ENCODE measurements at places on chromosomes 4 and X. TPM values are rescaled to one million over a fixed set of nuclear protein-coding genes. Genes with fewer than 3 reads are reported as not detected.
A peak's percentile ranks its signal among the peaks of the same experiment; 100 is the strongest.

DNA sequence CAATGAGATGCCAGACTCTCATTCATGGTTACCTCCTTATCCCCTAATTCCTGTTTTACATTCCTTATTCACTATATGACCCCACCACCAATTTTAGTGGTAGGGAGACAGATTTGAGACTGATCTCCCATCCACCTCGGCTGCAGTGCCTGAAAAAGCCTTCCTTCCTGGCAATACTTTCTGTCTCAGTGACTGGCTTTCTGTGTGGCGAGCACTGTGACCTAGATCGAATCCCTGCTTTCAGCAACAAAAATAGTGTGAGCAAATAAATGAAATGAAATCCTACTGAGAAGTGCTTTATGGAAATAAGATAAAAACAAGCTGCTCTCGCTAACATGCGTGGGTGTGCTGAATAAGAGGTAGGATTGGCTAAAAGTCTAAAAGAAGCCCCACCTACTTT, 165.3 kb downstream of the GPM6A start:
- no peak overlapping the region for H3K4me3 ChIP-seq
- no peak overlapping the region for H3K27ac ChIP-seq
- DNase-seq: no peak
- no peaks in the 10 kb centered on the region for H3K36me3 ChIP-seq
- peaks cover 13% of the 10 kb centered on the region for H3K27me3 ChIP-seq
- no peaks in the 10 kb centered on the region for H3K4me1 ChIP-seq

GRCh38 chr4:72974694-72975487, 94.6 kb downstream of the COX18 start:
- H3K4me3 ChIP-seq: peak overlapping the region; percentile 38
- no peaks in the 10 kb centered on the region for H3K27me3 ChIP-seq
- H3K4me1 ChIP-seq: peaks cover 66% of the 10 kb centered on the region
- DNase-seq: no peak

DNA sequence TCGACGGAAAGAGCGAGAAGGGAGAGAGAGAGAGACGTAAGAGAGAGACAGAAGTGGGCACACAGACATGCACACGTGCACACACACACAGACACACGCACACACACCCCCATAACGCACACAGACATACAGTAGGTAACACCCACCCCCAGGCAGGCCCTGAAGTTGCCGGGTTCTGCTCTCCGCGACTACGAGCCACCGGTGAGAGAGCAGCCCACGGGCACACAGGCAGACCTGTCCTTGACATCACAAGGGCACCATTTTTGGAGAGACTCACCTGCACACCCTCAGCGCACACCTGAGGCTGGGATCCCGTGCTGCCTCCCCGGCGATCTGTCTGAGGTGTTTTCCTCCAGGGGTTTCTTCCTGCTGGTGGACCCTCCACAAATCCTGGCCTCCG, 1171.0 kb upstream of the PCDH10 start:
- no peak overlapping the region for H3K27ac ChIP-seq
- DNase-seq: no peak
- H3K36me3 ChIP-seq: peaks cover 3% of the 10 kb centered on the region
- H3K4me3 ChIP-seq: no peak overlapping the region
- no peaks in the 10 kb centered on the region for H3K27me3 ChIP-seq

DNA sequence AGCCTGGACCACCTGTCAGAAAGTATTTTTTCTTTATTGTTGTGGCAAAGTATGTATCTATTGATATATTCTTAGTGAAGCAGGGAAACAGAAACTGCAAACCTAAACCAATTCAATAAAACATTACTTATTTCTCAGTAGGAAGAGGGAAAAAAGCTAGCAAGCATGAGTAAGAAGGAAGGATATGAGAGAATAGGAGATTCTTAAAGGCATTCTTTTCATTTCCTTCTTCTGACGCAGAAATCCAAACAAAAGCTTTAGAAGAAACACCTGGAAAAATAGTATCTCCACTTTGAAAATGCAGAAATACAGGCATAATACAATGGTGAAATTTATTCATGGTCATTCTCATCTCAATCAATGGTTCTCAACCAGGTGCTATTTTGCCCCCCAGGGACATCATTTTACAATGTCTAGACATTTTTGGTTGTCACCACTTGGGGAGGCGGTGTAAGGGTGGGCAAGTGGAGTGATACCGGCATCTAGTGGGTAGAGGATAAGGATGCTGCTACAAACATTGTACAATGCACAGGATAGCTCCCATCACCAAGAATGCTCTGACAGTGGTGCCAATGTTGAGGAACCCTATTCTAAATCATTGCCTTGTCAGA, 21.7 kb upstream of the ATXN3L start:
- peaks cover 21% of the 10 kb centered on the region for H3K4me1 ChIP-seq
- H3K27me3 ChIP-seq: no peaks in the 10 kb centered on the region

DNA sequence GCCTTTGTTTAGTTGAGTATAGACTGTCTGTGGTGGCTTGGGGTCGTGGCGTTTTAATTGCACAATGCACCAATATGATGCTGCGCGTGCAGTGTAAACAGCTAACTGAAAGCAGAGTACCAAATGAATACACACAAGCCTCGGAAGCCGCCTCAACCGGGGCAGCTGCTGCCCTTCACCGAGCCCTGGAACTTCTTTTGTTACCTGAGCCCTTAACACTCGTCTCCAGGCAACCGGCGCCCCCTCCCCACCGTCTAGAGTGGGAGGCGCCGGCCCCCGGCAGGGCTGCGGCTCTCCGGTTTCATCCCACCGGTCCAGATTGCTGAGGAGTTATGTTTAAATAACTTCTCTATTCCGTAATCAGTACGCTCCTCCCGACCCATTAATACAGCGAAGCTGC, 173.2 kb upstream of the TBL1X start:
- peaks cover 12% of the 10 kb centered on the region for H3K27me3 ChIP-seq
- no peaks in the 10 kb centered on the region for H3K4me1 ChIP-seq
- H3K4me3 ChIP-seq: no peak overlapping the region
- H3K36me3 ChIP-seq: no peaks in the 10 kb centered on the region

DNA sequence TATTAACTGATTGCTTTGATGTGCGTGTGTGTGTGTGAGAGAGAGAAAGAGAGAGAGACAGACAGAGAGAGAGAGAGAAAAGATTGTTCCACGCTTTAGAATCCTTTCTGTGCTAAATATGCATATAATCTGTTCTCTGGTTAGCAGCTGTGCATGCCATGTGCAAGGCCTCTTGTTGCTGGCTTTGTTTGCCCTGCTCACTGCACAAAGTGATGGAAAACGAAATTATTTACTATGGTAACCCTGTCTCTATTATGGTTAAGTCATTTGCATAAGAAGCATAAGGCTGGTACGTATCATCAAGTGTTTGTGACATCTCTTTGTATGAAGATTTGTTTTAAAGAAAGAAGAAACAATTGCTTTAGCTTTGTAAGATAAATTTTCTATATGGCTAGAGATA, 190.2 kb upstream of the POF1B start:
- H3K27me3 ChIP-seq: no peaks in the 10 kb centered on the region
- no peak for DNase-seq
- no peaks in the 10 kb centered on the region for H3K4me1 ChIP-seq
- H3K27ac ChIP-seq: no peak overlapping the region
- no peak overlapping the region for H3K4me3 ChIP-seq

DNA sequence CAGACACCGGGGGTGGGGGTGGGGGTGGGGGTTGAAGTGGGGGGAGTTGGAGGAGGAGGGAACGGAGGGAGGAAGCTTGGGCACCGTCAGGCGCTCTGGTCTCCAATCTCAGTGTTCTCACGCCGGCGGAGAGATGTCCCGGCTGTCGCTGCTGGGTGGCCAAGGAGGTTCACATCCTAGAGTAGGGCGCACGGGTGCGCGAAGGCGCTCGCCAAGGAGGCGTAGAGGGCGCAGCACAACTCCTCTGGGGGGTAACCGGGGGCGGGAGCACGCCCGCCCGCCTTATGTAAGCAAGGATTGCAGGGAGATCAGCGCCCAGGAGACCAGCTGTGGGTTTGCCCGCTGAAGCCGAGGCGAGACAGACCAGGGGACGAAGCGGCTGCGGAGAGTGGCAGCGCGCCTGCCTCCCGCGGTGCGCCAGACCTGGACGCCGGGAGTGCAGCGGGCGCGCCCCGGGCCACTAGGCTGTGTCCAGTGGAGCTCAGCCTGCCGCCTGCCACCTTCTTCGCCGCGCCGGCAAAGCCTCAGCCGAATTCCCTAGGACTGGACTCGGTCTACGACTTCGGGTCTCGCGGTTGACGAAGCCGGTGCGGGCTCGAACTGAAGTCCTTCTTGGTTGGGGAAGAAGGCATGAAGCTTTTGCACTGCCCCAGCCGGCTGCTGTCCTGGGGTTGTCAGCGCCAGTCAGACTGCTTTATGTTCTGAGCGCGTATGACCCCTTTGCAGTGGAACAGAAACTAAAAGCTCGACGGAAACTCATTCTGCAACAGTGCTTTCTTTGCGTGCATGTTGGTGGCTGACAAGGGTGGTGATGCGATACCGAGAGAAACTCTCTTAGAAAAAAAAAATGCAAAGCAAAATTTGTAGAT, 707 bp upstream of the UNC5C start:
- H3K27me3 ChIP-seq: peaks cover 3% of the 10 kb centered on the region
- peak overlapping the region; percentile 98 for H3K27ac ChIP-seq
- H3K36me3 ChIP-seq: no peaks in the 10 kb centered on the region
- H3K4me1 ChIP-seq: peaks cover 39% of the 10 kb centered on the region
- DNase-seq: no peak

- H3K4me3 ChIP-seq: peak overlapping the region; percentile 51
- peak overlapping the region; percentile 67 for H3K27ac ChIP-seq
- no peak for DNase-seq
- no peaks in the 10 kb centered on the region for H3K27me3 ChIP-seq
- H3K4me1 ChIP-seq: peaks cover 29% of the 10 kb centered on the region
Measured at GRCh38 chrX:3461397-3462165, 115.1 kb upstream of the MXRA5 start.

DNA sequence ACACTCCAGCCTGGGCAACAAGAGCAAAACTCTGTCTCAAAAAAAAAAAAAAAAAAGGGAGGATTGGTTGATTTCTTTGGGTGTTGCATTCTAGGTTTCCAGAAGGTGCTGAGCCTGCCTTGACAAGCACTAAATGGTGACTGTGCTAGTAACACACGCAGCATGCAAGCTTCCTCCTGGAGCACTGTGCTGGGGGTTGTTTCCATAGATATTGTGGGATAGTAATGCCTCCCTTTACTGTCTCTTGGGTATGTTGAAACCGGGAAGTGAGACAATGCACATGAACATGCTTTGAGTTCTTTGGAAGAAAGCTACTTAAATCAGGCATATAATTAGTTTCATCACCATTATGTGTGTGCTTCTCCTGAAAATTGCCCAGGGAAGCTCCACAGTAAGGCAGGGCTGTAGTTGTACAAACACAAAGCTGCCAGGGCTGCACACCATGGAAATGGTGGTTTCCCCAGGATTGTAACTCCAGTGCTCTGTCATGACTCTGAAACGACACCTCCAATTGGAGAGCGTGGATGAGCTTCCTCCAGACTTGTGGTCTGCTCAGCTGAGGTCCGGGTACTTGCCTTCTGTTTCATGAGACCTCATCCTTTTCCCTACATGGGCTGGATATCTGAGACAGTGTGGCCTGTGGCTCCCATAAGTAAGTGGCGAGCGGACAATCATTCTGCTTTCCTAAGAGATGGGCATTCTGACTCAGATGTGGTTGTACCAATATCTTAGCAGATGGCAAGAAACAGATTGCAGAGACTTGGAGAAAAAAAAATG, 31.5 kb upstream of the STOX2 start:
- H3K27ac ChIP-seq: no peak overlapping the region
- no peaks in the 10 kb centered on the region for H3K36me3 ChIP-seq
- no peak for DNase-seq
- H3K27me3 ChIP-seq: no peaks in the 10 kb centered on the region

- H3K36me3 ChIP-seq: no peaks in the 10 kb centered on the region
- H3K4me3 ChIP-seq: peak overlapping the region; percentile 38
- no peaks in the 10 kb centered on the region for H3K27me3 ChIP-seq
- DNase-seq: peak; percentile 61
Measured at GRCh38 chrX:274904-275475, 6.2 kb upstream of the PLCXD1 start.

DNA sequence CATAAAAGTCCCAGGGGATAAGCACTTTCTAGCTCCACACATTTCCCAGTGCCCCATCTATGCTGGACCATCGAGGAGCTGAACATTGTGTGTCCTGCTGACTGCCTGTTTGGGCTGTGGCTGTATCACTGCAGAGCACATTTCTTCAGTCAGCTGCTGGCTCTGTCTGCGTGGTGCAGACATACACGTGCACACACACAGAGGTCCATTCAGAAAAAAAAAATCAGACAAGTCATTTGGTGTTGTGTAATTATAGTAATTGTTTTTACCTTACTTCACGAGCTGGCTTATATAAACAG, 1.1 kb upstream of the PDLIM3 start:
- no peaks in the 10 kb centered on the region for H3K27me3 ChIP-seq
- peaks cover 6% of the 10 kb centered on the region for H3K36me3 ChIP-seq
- H3K27ac ChIP-seq: no peak overlapping the region

- H3K36me3 ChIP-seq: no peaks in the 10 kb centered on the region
- H3K4me1 ChIP-seq: peaks cover 15% of the 10 kb centered on the region
- H3K4me3 ChIP-seq: no peak overlapping the region
- no peak for DNase-seq
- no peak overlapping the region for H3K27ac ChIP-seq
- no peaks in the 10 kb centered on the region for H3K27me3 ChIP-seq
Measured at GRCh38 chrX:37873220-37873619, 25.8 kb upstream of the DYNLT3 start.

GRCh38 chr4:121726642-121727268, 30.0 kb upstream of the ANXA5 start:
- DNase-seq: no peak
- H3K4me3 ChIP-seq: no peak overlapping the region
- no peaks in the 10 kb centered on the region for H3K27me3 ChIP-seq
- no peak overlapping the region for H3K27ac ChIP-seq
- no peaks in the 10 kb centered on the region for H3K36me3 ChIP-seq

GRCh38 chr4:40305328-40306170, 29.6 kb upstream of the CHRNA9 start:
- no peak overlapping the region for H3K4me3 ChIP-seq
- H3K36me3 ChIP-seq: peaks cover 3% of the 10 kb centered on the region
- H3K27me3 ChIP-seq: peaks cover 4% of the 10 kb centered on the region
- DNase-seq: no peak
- no peak overlapping the region for H3K27ac ChIP-seq
- peaks cover 2% of the 10 kb centered on the region for H3K4me1 ChIP-seq

DNA sequence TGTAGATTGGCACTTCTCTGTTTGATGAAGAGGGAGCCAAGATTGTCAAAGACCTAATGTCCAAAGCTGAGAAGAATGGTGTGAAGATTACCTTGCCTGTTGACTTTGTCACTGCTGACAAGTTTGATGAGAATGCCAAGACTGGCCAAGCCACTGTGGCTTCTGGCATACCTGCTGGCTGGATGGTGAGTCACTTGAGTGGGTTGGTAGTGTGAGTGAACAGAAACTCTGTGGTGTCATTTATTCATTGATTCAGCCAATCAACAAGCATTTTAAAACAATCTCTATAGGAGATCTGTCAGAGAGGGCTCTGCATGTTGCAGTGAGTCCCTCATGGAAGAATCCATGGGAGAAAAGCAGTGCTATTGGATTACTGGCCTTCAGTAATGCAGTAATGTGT, 16.3 kb downstream of the TAF9B start:
- peaks cover 19% of the 10 kb centered on the region for H3K36me3 ChIP-seq
- H3K4me3 ChIP-seq: no peak overlapping the region
- no peak for DNase-seq
- no peaks in the 10 kb centered on the region for H3K27me3 ChIP-seq
- peaks cover 6% of the 10 kb centered on the region for H3K4me1 ChIP-seq

GRCh38 chr4:107999932-108000539, 10.3 kb downstream of the HADH start:
- no peak overlapping the region for H3K27ac ChIP-seq
- no peaks in the 10 kb centered on the region for H3K27me3 ChIP-seq
- H3K36me3 ChIP-seq: peaks cover 3% of the 10 kb centered on the region
- H3K4me1 ChIP-seq: peaks cover 47% of the 10 kb centered on the region
- no peak overlapping the region for H3K4me3 ChIP-seq
- DNase-seq: no peak

STX18 gene
- total RNA-seq: 21.1 TPM

SMIM20 gene
- total RNA-seq: 19.7 TPM

GPC4 gene
- 67.6 TPM for total RNA-seq

XG gene
- total RNA-seq: not detected

CFAP99 gene
- total RNA-seq: not detected

SMIM10L2A gene
- total RNA-seq: 0.40 TPM

ATP2B3 gene
- 0.37 TPM for total RNA-seq

AKAP14 gene
- total RNA-seq: not detected

All from chondrocyte (in vitro differentiated cells).